ENCODE measurements at places on chromosomes 16 and 17. TPM values are rescaled to one million over a fixed set of nuclear protein-coding genes. Genes with fewer than 3 reads are reported as not detected.

Gene ZNF469
- total RNA-seq: 1.6 TPM

Gene PMP22
- 0.41 TPM for total RNA-seq

Gene CMTM1
- 2.3 TPM for total RNA-seq

Gene TNFRSF17
- total RNA-seq: not detected

Gene MYH3
- total RNA-seq: 4.1 TPM

Gene KRT27
- not detected for total RNA-seq

Gene CDRT15L2
- not detected for total RNA-seq

Gene NME3
- total RNA-seq: 37.6 TPM

Gene EVI2A
- 18.4 TPM for total RNA-seq

Gene FASN
- 403 TPM for total RNA-seq

Gene CLEC10A
- not detected for total RNA-seq

Gene TBC1D3C
- 2.0 TPM for total RNA-seq

Gene KRTAP1-1
- total RNA-seq: not detected

Gene TEX14
- 0.20 TPM for total RNA-seq

Gene KRTAP3-2
- not detected for total RNA-seq

Gene C17orf78
- total RNA-seq: not detected

Gene TRIM47
- total RNA-seq: 18.1 TPM

Gene TLE7
- not detected for total RNA-seq

Gene GAS2L2
- 0.05 TPM for total RNA-seq

Gene CFAP97D1
- not detected for total RNA-seq

Gene C17orf67
- 2.3 TPM for total RNA-seq

Gene SLC52A1
- total RNA-seq: not detected

Gene WNK4
- 0.46 TPM for total RNA-seq

Gene TIMP2
- 0.81 TPM for total RNA-seq

Gene ZNF276
- total RNA-seq: 33.1 TPM

Gene CDRT15
- total RNA-seq: not detected

Gene SLFN12L
- total RNA-seq: 15.1 TPM

Gene STX8
- total RNA-seq: 40.7 TPM

Gene BEAN1
- total RNA-seq: not detected

Gene SCARF1
- total RNA-seq: 1.6 TPM

Gene EME1
- total RNA-seq: 12.2 TPM

Gene ATP2A3
- 55.8 TPM for total RNA-seq

Gene PYY
- not detected for total RNA-seq

Gene CSH2
- not detected for total RNA-seq

Gene NOTUM
- total RNA-seq: 0.41 TPM

Gene ABCA9
- total RNA-seq: not detected

Gene GPR139
- total RNA-seq: not detected

Gene DOC2B
- total RNA-seq: not detected

Gene KRTAP4-4
- not detected for total RNA-seq

Gene TLCD2
- total RNA-seq: 0.08 TPM

Gene MYH2
- not detected for total RNA-seq

Gene ZNF785
- 4.7 TPM for total RNA-seq

Gene KIF18B
- total RNA-seq: 3.7 TPM

Gene PRSS21
- 13.2 TPM for total RNA-seq

Gene TPSB2
- total RNA-seq: not detected

Gene ZC3H7A
- total RNA-seq: 38.4 TPM

Gene NEUROD2
- total RNA-seq: not detected

Gene CCL18
- not detected for total RNA-seq

Gene RNU2-1
- 1,970 TPM for total RNA-seq

Gene UMOD
- total RNA-seq: not detected

Gene CTDNEP1
- total RNA-seq: 196 TPM

Gene ABCC11
- total RNA-seq: 0.05 TPM

Gene PRDM7
- not detected for total RNA-seq

Gene NDE1
- 60.4 TPM for total RNA-seq

Gene SCIMP
- total RNA-seq: not detected

Gene OR3A3
- total RNA-seq: not detected

Gene WNT9B
- not detected for total RNA-seq

Gene CEP112
- total RNA-seq: 1.5 TPM

All from activated T-cell treated with anti-CD3 and anti-CD28 coated beads, Interleukin-2, amount 50 U/mL, for 4 hours (primary cell).